ENCODE measurements at places on chromosomes 12 and 14. TPM values are rescaled to one million over a fixed set of nuclear protein-coding genes. Genes with fewer than 3 reads are reported as not detected.

The UBR7 gene
- total RNA-seq = 28.7 TPM

The BTG1 gene
- 13.9 TPM for total RNA-seq

The SLC39A2 gene
- total RNA-seq = not detected

The PMEL gene
- 0.13 TPM for total RNA-seq

The DIO3 gene
- total RNA-seq = not detected

The CDCA4 gene
- 27.5 TPM for total RNA-seq
